ENCODE measurements at places on chromosomes 16 and 17.

DNA sequence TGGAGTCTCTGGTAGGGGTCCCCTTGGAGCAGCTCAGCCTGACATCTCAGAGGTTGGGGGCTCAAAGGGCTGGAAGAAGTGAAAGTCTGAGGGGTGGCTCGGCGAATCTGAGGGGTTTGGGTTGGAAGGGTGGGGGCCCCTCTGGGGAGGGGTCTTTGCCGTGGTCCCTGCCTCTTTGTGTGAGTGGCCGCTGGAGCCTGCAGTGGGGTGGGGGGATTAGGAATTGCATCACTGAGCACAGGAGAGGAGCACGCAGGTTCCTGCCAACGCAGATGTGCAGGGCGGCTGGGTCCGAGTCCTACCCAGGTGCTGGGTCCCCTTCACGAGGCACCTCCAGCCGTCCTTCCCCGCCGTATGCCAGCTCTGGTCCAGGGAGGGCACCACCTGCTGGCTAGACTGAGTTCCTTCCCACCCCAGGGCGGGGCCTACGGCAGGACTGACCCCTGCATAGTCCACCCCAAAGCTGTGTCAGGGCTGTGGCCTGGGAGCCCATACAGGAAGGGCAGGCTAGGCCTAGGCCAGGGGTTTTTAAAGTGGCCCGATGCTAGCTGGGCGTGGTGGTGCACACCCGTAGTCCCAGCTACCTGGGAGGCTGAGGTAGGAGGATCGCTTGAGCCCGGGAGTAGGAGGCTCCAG is 9.9 kb downstream of the FMNL1 start:
- DNase-seq, result peak; percentile 52

GRCh38 chr17:79681628-79682261 is 49.0 kb upstream of the ENPP7 start:
- no peak for DNase-seq

DNA sequence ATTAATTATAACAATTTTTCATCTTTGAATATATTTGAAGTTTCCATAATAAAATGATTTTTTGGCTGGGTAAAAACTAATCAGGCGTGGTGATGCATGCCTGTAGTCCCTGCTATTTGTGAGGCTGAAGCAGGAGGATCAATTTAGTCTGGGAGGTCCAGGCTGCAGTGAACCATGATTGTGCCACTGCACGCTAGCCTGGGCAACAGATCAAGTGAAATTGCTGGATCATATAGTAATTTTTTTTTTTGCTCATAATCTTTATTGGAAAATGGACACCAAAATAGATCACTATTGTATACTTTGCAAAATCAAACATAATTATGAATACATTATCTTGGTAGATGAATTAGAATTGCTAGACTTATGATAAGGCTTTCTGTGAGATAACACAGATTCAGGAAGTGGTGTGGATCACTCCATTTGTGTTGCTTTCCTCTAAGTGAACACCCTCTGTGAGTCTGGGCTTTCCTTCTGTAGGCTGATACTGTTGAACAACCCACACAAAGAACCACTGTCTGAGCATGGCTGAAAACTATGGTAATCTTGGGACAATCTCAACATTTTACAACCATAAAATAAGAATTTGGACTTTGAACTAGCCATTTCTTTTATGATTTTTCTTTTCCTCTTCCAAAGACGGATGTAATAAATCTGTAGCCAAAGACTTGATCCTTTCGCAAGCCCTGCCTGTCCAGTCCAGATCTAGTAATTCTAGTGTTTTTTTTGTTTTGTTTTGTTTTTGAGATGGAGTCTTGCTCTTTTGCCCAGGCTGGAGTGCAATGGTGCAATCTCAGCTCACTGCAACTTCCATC is 5.6 kb upstream of the ST3GAL2 start:
- no peak for DNase-seq

DNA sequence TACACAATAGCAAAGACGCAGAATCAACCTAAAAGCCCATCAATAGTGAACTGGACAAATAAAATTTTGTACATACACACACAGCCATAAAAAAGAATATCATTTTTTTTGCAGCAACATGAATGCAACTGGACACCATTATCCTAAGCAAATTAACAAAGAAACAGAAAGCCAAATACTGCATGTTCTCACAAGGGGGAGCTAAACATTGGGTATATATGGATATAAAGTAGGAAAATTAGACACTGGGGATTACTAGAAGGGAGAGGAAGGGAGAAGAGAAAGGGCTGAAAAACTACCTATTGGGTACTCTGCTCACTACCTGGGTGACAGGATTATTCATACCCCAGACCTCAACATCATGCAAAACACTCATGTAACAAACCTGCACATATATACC is 28.2 kb downstream of the ADAMTS18 start:
- DNase-seq, result no peak

All from activated T-cell treated with anti-CD3 and anti-CD28 coated beads, Interleukin-2, amount 50 U/mL, for 1 hour (primary cell).